ENCODE measurements at places on chromosomes 13 and 19.

DNA sequence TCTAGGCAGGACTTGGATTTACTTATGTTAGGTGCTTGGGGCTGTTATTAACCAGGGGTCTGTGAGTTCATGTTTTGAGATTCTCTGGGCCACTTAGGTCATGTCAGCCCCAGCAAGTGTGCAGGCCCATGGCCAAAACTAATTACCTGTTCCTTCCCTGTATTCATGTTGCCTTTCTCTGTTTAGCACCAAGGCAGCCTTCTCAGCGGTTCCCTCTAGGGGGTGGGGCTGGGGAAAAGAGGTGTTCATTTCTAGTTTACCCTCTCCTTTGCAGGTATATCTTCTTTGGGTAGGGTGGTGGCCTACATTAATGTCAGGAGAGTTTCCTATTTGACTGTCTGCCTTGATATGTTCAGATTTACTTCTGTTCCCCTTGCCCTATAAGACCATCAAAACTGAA, 61.7 kb downstream of the PDS5B start:
- DNase-seq = no peak

- no peak for DNase-seq
Measured at GRCh38 chr19:30376826-30377425, 4.7 kb downstream of the ZNF536 start.

DNA sequence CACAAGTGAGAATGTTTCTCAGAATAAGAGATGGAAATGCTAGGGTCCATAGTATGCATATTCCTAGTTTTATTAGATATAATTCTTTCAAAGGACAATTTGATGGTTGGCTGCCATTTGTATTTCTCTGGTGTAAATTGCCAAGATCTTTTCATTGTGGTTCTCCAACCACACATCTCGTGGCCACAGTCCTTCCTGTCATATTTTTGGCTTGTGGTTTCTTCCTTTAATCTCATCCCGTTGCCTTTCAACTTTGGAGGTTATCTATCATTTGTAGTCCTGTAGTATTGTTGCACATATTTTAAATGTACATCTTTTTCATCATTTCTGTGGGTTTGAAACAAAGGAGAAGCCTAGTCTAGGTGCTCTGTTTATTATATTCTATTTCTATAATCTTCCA, 61.2 kb downstream of the WASF3 start:
- DNase-seq = no peak

DNA sequence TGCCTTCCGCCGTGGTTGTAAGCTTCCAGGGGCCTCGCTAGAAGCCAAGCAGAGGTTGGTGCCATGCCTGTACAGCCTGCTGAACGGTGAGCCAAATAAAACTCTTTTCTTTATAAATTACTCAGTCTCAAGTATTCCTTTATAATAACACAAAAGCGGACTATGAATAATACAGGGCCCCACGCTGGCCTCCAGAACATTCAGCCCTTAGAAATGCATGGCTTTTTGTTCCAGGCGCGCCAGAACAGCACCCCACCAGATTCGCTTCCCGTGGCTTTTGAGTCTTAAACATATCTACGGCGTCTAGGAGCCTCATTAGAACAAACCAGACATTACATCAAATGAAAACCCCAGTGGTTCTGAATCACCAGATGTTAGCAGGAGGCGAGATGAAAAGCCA, 75.1 kb downstream of the SLC15A1 start:
- no peak for DNase-seq

- peak; percentile 64 for DNase-seq
Measured at GRCh38 chr19:46081928-46082727, 41.3 kb upstream of the IGFL4 start.
